ENCODE measurements at places on chromosomes 4 and X. TPM values are rescaled to one million over a fixed set of nuclear protein-coding genes. Genes with fewer than 3 reads are reported as not detected.

- H3K4me1 ChIP-seq: no peaks in the 10 kb centered on the region
- no peaks in the 10 kb centered on the region for H3K36me3 ChIP-seq
- H3K27ac ChIP-seq: no peak overlapping the region
- H3K4me3 ChIP-seq: no peak overlapping the region
Observed at GRCh38 chrX:115330498-115331168, 41.1 kb downstream of the LUZP4 start.

Gene PCDH10
- total RNA-seq: not detected

Gene CAMK2D
- 70.3 TPM for total RNA-seq

DNA sequence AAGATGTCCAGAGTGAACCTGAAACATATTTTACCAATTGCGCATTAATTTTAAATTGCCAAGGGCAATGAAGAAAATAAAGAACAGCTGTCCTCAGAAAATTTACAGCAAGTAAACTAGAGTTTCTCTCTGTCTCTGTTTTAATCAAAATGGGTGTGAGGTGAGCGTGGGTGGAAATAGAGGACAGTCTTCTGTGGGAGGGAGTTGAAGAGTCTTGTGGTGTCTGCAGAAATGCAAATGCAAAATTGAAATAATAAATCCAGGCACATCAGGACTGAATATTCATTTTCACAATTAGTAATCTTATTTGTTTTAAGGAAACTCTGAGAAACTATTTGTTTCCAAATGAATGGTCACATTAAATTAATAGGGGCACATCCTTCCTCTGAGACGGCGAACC, 192.0 kb downstream of the ARHGAP10 start:
- no peaks in the 10 kb centered on the region for H3K27me3 ChIP-seq
- no peaks in the 10 kb centered on the region for H3K4me1 ChIP-seq
- H3K36me3 ChIP-seq: peaks cover 2% of the 10 kb centered on the region
- no peak overlapping the region for H3K27ac ChIP-seq
- H3K4me3 ChIP-seq: no peak overlapping the region

Gene NIPAL1
- 1.6 TPM for total RNA-seq

GRCh38 chr4:2047031-2047660, 12.0 kb upstream of the NAT8L start:
- H3K4me1 ChIP-seq: no peaks in the 10 kb centered on the region
- H3K27ac ChIP-seq: no peak overlapping the region
- H3K27me3 ChIP-seq: peaks cover 13% of the 10 kb centered on the region
- no peak for DNase-seq
- no peak overlapping the region for H3K4me3 ChIP-seq

DNA sequence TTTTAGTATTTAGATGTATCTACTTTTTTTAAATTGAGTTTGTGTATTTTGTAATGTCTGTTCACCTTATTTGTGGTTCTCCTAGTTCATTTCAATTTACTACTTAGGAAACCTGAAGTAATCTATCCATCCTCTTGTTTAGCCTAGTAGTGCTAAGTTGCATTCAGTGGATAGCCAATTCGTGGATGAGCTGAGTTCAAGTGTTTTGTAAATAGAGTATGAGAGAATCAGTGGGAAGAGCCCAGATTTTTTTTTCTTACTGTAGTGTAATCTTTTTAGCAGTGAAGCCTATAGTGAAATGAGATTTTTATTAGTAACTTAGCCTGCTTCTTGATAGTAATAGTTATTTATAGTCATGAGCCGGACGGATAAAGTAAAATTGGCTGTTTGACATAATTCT, 21.7 kb downstream of the STAG2 start:
- no peak overlapping the region for H3K27ac ChIP-seq
- H3K27me3 ChIP-seq: no peaks in the 10 kb centered on the region
- H3K4me1 ChIP-seq: peaks cover 53% of the 10 kb centered on the region
- H3K36me3 ChIP-seq: peaks cover 7% of the 10 kb centered on the region
- H3K4me3 ChIP-seq: no peak overlapping the region

- H3K27me3 ChIP-seq: peaks cover 60% of the 10 kb centered on the region
- peak within 1 kb of the TSS; percentile 62 for H3K4me3 ChIP-seq
- DNase-seq: peak; percentile 82
- H3K27ac ChIP-seq: no peak within 1 kb of the TSS
- no peaks in the 10 kb centered on the region for H3K36me3 ChIP-seq
- peaks cover 12% of the 10 kb centered on the region for H3K4me1 ChIP-seq
Observed at GRCh38 chr4:118352843-118353533, at the start of gene PRSS12. PRSS12 (minus strand) TSS chr4:118353003; CDS start chr4:118352720, 283 bp downstream.

DNA sequence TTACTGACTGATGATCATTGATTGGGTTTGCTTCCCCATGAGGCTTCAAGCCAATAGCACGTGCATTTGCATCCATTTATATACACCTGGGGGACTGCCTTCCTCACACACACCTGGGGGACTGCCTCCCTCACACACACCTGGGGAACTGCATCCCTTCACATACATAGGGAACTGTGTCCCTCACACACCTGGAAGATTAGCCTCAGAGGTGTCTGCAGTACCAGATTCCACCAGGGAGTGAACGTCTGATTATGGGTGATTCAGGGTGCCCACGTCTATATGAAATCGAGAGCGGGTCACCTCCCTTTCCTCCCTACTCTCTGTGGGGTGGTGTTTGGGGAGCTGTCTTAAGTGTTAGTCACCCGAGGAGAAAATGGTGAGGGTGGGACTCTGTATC, 16.9 kb downstream of the CD99 start:
- peaks cover 39% of the 10 kb centered on the region for H3K36me3 ChIP-seq
- no peaks in the 10 kb centered on the region for H3K27me3 ChIP-seq
- H3K27ac ChIP-seq: peak overlapping the region; percentile 97
- H3K4me3 ChIP-seq: no peak overlapping the region
- DNase-seq: peak; percentile 52
- peaks cover 84% of the 10 kb centered on the region for H3K4me1 ChIP-seq

- H3K4me1 ChIP-seq: peaks cover 8% of the 10 kb centered on the region
- DNase-seq: no peak
- no peaks in the 10 kb centered on the region for H3K27me3 ChIP-seq
- H3K27ac ChIP-seq: no peak overlapping the region
- peaks cover 9% of the 10 kb centered on the region for H3K36me3 ChIP-seq
Observed at GRCh38 chr4:185358959-185359358, 36.8 kb downstream of the LRP2BP start.

DNA sequence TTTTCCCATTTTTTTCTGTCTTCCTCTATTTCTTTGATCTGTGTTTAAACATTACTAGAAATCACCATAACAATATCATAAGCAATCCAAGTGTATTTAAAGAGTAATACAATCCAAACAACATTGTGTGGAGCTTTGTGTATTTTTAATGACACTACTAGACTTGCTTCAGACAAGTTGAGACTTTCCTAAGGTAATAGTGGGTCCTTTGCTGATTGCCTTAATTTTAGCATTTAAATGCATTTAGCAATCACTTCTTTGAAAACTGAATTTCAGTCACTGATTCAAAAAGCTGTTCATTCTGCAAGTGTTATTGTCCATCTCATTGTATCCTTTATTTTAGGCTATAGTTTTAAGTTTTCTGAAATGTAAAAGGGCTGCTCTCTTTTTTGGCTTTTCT, 804.8 kb downstream of the ADGRL3 start:
- no peaks in the 10 kb centered on the region for H3K27me3 ChIP-seq
- no peak for DNase-seq
- no peaks in the 10 kb centered on the region for H3K36me3 ChIP-seq
- H3K4me1 ChIP-seq: no peaks in the 10 kb centered on the region
- H3K27ac ChIP-seq: no peak overlapping the region

Gene P2RY4
- total RNA-seq: 0.23 TPM

GRCh38 chr4:69999420-69999819, 3.7 kb downstream of the STATH start:
- H3K4me1 ChIP-seq: no peaks in the 10 kb centered on the region
- H3K36me3 ChIP-seq: no peaks in the 10 kb centered on the region
- no peak for DNase-seq
- no peak overlapping the region for H3K27ac ChIP-seq
- no peaks in the 10 kb centered on the region for H3K27me3 ChIP-seq

- H3K36me3 ChIP-seq: no peaks in the 10 kb centered on the region
- no peak for DNase-seq
- H3K4me3 ChIP-seq: no peak overlapping the region
- peaks cover 14% of the 10 kb centered on the region for H3K4me1 ChIP-seq
- H3K27me3 ChIP-seq: no peaks in the 10 kb centered on the region
- H3K27ac ChIP-seq: no peak overlapping the region
Observed at GRCh38 chr4:113810906-113811305, 49.4 kb upstream of the CAMK2D start.

Gene JAKMIP1
- total RNA-seq: 3.9 TPM

DNA sequence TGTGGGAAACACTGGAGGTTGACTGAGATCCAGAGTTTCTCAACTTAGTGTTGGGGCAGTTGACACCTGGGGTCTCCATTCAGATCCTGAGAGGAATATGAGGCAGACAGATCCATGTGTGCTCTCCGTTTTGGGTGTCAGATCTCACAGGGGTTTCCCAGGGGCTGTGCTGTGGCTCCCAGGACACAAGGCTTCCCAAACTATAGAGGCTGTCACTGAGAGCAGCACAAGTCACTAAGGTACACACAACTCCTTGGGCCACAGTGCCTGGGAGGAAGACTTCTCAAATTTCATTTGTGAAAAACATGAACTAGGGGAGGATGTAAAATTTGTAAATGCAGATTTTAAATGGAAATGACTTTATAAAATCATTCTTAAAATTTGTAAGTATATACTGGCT, 363.6 kb downstream of the FBXO8 start:
- no peaks in the 10 kb centered on the region for H3K4me1 ChIP-seq
- H3K4me3 ChIP-seq: no peak overlapping the region
- no peak overlapping the region for H3K27ac ChIP-seq
- DNase-seq: no peak
- H3K27me3 ChIP-seq: no peaks in the 10 kb centered on the region

Gene SASH3
- 118 TPM for total RNA-seq

Gene BST1
- total RNA-seq: 0.47 TPM

DNA sequence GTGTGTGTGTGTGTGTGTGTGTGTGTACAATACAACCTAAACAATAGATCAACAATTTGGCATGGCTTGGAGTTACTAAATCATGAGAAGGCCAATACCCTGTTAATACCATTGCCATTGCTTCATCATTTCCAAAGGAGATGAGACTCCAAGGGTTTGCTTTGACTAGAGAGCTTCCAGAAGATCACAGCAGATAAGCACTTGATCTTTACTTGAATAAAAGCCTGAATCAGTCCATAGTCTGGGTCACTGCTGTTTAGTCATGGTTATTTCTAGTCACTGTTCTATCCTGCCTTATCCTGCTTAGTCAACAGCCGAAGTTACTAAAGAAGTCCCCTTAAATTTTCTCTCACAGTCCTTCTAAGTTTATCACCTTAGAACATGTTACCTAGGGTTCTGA, 58.2 kb downstream of the RAB40AL start:
- H3K4me1 ChIP-seq: no peaks in the 10 kb centered on the region
- H3K36me3 ChIP-seq: no peaks in the 10 kb centered on the region

GRCh38 chr4:48756689-48757220, 23.3 kb downstream of the FRYL start:
- no peak overlapping the region for H3K4me3 ChIP-seq
- no peak for DNase-seq
- H3K27me3 ChIP-seq: no peaks in the 10 kb centered on the region
- no peak overlapping the region for H3K27ac ChIP-seq
